Hematopoietic multipotent progenitor cell treated with erythropoietin and hydrocortisone succinate and interleukin-3 and kit ligand, for 17 days (in vitro differentiated cells): ENCODE measurements at places on chromosomes 4 and X.

DNA sequence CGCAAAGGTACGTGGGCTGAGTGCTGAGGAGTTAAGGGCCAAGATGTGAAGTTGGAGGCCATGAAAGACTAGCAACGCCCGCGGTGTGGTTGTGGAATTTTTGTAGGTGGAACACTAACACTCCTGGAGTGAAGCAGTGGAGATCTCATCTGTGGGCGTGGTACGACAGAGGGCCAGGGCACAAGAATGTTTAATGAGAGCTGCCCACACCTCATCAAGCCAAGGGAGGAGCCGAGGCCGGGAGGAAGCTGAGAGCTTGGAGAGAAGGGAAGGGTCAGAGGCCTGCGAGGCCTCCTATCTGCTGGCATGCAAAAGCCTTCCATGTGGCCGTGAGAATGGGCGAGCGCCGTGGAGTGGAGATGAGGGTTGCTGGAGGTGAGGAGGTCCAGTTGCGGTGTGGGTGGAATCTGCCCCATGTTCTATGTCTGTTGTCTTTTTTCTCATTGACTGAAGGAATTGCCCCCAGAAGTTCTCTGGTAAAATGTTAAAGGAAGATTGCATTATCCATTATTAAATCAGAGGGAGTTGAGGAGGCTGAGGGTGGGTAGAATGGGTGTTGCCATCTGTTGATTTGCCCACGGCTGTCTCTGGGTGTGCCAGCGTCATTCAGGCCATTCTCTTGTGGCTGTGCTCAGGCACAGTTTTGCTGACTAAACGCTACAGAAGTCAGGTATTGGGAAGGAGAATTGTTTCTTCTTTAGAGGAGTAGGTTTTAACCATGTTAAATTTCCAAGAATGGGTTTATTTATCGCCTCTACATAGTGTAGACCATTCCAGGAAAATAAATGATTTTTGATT lies 19.8 kb downstream of the SNX25 start:
- no peak for DNase-seq

- DNase-seq = no peak
These were observed 41.3 kb upstream of the GPC3 start for GRCh38 chrX:134026565-134027311.

DNA sequence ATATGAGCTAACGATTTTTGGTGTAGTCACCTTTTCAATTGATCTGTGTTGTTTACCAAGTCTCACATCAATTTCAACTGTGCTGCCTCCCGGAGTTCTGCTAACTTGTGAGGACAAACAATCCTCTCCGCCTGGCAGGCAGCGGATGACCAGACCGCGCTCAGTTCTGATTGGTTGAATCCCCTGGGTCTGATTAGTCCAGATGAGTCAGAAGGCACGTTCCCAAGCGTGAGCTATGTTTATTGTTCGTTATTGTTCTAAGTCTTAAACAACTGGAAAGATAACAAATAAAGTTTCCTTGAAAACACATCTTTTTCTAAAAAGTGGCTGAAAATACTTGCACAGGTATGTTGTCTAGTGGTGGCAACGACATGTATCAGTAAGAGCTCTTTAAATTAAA lies 37.9 kb upstream of the TRPC3 start:
- DNase-seq = no peak

DNA sequence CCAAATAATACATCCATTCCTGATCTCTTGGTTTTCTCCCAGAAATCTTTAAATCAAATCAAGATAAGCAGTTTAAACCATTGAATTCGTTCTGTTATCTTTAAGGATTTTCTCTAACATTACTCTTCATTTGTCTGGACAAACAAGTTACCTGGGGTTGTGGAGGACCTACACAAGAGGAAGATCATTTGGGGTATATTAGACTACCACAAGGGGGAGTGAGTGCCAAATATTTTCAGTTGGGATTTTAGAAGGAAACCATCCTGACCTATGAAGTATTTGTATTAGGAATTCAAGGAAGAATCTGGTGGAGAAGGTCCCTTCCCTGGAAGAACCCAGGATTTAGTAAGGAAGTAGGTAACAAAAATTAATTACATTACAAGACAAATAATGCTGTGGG lies 12.0 kb upstream of the DCHS2 start:
- peak; percentile 6 for DNase-seq

GRCh38 chrX:21581479-21581878 lies 76.7 kb downstream of the KLHL34 start:
- DNase-seq = no peak

DNA sequence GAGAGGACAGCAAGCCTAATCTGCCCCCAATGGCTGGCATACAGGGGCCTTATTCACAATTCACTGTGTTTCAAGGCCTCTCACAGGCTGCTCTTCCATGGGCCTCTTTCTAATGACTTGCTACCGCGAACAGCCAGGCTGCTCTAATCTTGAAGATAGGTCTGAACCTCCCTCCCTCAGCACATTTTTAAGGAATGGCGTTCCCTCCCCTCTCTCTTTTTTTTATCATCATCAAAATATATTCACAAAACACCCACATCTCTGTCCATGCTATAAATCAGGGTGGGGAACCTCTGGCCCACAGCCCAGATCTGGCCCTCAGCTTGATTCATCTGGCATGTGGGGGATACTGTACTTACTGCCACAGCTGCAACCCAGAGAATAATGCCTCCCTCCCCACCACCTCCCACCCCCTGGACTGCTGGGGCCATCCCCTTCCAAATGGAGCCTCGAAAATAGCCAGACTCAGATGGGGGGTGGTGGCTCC lies 76.2 kb upstream of the PLAC1 start:
- no peak for DNase-seq

DNA sequence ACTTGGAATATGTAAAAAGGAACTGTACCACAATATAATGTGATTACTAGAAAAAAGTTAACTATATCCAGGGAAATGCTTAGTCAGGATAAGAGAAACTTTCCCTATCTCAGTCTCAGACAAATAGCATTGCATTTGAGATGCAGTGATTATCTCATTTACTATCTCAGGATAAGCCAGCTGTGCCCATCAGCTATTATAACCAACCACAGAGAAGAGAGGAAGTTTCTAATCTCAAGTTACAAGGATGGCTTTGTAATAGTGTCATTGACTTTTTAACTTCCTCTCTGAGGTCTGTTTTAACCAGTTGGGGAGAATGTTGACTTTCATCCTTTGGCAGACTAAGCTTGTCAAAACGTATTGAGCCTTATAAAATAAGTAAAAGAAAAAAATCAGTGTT lies 56.5 kb downstream of the SNX25 start:
- DNase-seq = no peak

DNA sequence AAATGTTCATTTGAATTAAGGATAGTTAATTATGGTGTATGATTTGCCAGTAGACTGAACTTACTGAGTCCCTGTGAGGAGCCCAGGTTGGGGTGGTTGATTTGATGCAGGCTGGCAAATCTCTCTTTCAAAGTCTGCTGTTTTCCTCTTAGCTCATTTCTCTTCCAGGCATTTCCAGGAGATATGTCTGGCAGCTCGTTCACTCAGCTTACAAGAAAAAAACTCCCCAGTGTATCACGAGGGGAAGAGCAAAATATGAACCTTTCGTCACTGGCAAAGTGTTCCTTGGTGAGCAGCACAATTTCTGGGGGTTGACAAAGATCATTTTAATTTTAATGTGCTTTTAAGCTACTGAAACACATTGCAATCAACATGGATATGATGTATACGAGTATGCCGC lies 244.2 kb downstream of the CBLL2 start:
- DNase-seq = no peak

- no peak for DNase-seq
These were observed 238.4 kb downstream of the SNCA start for GRCh38 chr4:89598602-89599001.

DNA sequence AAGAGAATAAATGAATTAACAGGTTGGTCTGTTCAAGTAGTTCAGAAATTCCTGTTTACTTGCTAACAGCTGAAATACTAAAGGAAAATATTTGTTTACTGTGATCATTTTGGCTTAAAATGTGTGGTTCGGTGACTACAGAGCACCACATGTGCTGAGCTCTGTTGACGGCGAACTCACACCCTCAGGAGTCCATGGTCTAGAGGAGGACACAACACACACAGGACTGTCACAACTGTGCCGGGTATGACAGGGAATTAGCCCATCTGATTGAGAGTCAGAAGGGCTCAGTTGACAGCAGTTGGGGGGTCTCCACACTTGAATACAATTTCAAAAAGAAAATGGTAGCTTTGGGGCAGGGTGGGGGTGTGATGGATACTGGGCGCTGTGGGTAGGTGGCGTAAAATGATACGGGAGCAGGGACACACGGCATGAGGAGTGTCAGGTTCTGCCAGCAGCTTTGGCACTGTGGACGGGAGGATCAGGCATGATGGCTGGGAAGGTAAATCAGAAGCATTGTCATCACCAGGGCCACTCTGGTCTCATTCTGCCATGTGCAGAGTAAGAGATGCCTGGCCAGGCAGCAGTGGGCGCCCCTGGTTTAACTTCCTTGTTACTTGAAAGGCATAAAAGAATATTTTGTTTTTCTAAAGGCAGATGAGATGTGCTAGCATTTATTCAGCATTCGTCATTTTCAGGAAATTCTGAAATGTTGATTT lies 33.3 kb downstream of the CLDN22 start:
- DNase-seq = no peak

- DNase-seq = no peak
These were observed 95.1 kb downstream of the GBA3 start for GRCh38 chr4:22787753-22788375.

- DNase-seq = no peak
These were observed 195.7 kb downstream of the ARHGAP10 start for GRCh38 chr4:147927377-147928137.

- no peak for DNase-seq
These were observed 171.3 kb downstream of the SNCA start for GRCh38 chr4:89665662-89666061.

GRCh38 chr4:182385897-182386296 lies 142.7 kb downstream of the TENM3 start:
- DNase-seq = no peak

DNA sequence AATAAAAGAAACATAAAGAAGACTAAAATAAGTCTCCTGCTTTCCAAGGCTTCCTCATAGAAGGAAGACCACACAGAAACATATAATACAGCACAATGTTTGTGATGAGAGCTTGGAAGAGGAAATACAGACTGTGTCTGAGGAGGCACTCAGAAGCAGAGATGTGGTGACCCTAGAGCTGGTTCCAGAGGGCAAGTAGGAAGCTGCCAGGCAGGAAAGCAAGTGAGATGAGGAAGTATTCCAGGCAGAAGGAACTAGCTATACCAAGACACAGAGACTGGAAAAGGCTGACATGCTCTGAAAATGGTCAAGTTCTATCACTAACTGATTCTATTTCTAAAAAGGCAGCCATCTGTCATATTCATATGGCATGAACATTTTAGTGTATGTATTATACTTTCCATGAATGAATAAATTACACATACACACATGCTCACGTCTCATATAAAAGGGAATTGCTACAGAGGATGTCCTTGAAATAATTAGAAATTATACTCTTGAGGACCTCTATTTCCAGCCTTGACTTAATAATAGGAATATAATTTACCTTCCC lies 16.6 kb upstream of the HSFX2 start:
- DNase-seq = no peak

GRCh38 chr4:72895408-72895807 lies 174.1 kb downstream of the COX18 start:
- DNase-seq = no peak

DNA sequence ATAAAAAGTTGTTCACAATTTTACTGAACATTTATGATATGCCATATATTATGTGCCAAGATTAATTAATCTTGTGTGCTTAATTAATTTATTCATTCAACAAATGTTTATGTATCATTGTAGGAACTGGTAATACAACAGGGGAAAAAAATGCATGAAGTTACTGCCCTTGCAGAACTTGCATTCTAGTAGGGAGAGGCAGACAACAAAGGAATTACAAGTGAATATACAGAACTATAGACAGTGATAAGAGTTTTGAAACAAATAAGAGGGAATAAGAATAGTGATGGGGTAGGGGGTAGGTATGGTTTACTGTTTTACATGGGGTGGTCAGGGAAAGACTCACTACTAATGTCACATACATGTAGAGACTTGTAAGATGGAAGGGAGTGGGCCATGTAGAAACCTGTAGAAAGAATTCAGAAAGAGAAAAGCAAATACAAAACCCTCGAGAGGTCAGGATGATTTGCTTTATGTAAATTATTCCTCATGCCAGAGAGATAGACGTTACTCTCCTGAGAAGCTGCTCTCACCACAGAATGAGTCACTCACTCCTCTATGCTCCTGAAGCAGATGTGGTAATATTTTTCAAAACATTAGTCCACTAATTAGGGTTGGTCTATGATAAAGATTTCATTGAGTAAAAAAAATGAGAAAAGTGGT lies 855.0 kb upstream of the GRID2 start:
- no peak for DNase-seq

- no peak for DNase-seq
These were observed 17.0 kb upstream of the CHRNA9 start for GRCh38 chr4:40317916-40318658.

DNA sequence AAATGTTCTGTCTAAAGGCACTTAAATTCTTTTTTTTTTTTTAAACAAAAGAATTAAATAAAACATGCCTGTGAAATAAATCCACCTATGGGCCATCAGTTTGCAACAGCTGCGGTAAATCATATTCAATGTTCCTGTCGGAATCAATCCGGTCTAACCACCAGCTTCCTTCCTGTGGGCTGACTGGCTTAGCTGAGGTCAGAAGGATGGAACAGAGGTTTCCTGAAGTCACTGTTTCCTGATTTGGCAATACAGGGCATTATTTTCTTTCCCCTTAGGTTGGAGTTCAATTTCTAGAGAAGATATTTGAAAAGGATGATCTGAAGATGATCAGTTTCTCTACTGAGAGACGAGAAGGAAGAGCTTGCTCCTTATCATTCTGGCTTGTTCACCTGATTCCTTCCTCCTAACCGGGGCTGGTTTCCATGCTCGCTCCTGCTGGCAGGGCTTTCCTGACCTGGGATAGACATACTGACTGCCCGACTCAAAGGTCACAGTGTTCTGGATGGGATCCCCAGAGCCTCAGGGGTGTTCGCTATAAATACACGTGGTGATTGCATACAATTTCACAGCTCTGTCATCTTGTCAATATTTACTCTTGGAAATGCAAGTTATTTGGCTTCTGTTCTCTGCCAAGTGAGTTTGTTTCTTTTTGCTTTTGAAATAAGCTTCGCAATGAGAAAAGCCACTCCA lies 21.7 kb downstream of the PDLIM3 start:
- no peak for DNase-seq

GRCh38 chr4:13546941-13547484 lies 2.7 kb upstream of the NKX3-2 start:
- no peak for DNase-seq

DNA sequence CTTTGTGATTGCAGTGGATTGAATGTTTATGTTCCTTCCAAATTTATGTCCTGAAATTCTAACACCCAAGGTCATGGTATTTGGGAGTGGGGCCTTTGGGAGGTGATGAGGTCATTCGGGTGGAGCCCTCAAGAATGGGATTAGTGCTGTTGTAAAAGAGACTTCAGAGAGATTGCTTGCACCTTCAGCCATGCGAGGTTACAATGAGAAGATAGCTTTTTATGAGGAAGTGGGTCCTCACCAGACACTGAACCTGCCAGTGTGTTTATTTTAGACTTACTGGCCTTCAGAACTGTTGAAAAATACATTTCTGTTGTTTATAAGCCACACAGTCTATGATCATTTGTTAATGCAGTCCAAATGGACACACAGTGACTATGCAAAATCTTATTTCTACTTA lies 161.0 kb upstream of the GPRIN3 start:
- DNase-seq = no peak
